ENCODE measurements at places on chromosomes 13 and 19.
A peak's percentile ranks its signal among the peaks of the same experiment; 100 is the strongest.

DNA sequence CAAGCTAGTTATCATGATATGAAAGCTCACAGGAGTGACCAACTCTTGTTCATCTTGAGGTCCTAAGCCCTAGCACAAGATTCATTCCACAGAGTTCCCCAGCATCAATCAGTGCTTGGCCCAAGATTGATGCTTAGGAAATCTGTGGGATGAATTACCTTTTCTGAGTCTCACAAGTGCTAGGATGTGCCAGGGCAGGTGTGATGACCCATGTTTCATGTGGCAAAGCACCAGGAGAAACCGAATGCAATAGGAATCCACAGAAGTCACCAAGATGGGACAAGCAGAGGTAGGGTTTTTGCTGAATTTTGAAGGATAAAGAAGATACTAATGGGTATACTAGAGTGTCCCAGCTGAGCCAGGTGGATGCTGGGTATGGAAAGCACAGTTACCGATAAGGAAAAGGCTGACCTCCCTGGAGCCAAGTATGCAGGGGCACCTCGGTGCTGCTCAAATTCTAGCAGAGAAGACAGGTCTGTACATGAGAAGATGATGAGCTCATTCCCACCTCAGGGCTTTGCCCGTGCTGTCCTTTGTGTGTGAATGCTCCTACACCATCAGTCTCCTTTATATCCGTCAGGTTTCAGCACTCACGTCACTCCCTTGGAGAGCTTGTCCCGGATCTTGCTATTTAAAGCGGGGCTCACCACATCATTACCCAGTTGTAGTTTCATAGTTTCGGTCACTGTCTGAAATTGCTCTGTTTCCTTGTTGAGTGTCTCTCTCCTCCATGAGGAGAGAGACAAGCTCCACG is 168.9 kb upstream of the TSC22D1 start:
- no peak for DNase-seq

GRCh38 chr19:2337329-2337707 is 8.8 kb downstream of the SPPL2B start:
- peak; percentile 64 for DNase-seq

DNA sequence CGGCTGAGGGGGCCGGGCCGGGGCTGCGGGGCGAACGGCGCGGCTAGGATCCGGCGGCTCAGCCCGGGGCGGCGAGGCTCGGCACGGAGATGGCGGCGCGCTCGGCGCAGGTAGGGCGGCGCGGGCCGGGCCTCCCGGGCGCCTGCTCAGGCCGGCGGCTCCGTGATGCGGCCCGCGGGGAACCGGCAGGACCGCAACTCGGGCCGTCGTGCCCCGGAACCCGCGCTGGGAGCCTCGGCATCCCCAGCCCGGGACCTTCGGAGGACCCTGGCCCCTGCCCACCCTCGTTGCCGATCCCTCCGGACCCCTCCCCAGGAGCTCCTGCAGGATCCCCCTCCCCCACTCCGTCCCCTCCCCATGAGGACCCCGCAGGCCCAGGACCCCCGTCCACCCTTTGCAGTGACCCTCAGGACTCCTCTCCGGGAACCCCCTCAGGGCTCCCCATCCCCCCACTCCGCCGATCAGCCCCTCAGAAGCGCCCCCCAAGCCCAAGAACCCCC is 304 bp downstream of the EVI5L start:
- DNase-seq, result no peak

- DNase-seq, result no peak
Observed at GRCh38 chr19:17681505-17682125, 6.5 kb downstream of the UNC13A start.

GRCh38 chr19:1140272-1141027 is 33.6 kb downstream of the SBNO2 start:
- no peak for DNase-seq

- no peak for DNase-seq
Observed at GRCh38 chr13:94063096-94063495, 416.4 kb downstream of the DCT start.

DNA sequence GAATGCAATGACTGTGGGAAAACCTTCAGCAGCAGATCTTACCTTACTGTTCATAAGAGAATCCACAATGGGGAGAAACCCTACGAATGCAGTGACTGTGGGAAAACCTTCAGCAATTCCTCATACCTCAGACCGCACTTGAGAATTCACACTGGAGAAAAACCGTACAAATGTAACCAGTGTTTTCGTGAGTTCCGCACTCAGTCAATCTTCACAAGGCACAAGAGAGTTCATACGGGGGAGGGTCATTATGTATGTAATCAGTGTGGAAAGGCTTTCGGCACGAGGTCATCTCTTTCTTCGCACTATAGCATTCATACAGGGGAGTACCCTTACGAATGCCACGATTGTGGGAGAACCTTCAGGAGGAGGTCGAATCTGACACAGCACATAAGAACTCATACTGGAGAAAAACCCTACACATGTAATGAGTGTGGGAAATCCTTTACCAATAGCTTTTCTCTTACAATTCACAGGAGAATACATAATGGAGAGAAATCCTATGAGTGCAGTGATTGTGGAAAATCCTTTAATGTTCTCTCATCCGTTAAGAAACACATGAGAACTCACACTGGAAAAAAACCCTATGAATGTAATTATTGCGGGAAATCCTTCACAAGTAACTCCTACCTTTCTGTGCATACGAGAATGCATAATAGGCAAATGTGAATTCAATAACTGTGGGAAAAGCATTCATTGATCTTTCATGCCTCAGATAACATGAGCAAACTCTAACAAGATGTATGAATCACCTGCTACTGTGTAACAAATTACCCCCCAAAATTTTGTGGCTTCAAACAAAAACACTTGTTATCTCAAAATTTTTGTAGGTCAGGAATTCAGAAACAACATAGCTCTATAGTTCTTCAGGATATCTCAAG is 13.8 kb downstream of the ZNF557 start:
- DNase-seq, result no peak

DNA sequence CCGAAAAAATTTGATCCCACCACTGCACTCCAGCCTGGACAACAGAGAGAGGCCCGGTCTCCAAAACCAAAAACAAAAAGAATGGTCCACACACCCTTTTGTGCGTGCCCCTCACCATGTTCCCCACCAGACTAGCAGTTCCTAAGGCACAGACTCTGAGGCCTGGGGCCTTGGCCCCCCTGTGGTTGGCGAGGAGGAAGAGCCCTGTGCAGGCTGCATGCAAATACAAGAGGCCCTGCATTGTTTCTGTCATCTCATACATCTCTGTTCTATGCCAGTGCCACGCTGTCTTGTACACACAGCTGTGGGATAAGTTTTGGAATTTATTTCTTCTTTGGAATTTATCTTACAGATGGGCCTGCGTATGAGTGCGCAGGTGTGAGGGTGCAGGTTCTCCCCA is 4.7 kb upstream of the YJEFN3 start:
- no peak for DNase-seq

DNA sequence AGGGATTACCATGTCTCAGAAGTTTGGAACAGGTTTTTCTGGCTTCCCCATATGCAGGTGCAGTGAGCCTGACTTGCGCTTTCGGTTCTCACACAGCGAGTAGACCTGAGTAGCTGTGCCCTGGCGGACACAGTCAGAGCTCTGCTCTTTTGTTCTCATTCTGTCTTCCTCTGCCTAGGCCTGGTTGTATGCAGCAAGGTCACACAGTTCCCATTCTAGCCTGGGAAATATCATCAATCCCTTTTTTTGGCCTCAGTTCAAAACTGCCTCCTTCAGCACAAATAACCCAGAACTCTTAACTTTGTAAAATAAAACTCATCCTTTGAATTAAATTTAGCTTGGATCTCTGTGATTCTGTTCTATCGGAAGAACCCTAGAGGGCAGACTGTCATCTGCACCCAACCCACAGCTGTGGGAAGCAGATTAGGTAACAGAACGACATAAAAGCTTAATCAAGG is 10.2 kb downstream of the OXGR1 start:
- peak; percentile 21 for DNase-seq

- DNase-seq, result no peak
Observed at GRCh38 chr19:53810891-53811290, 13.2 kb downstream of the NLRP12 start.

- peak; percentile 27 for DNase-seq
Observed at GRCh38 chr19:35031072-35031881, 1.0 kb downstream of the SCN1B start.

Measured in midbrain (tissue), 1 donor.